Kidney epithelial cell (primary cell): ENCODE measurements at places on chromosomes 13 and 19.
A peak's percentile ranks its signal among the peaks of the same experiment; 100 is the strongest.

- DNase-seq = no peak
Measured at GRCh38 chr13:113333076-113333475, 30.9 kb downstream of the GRTP1 start.

- no peak for DNase-seq
Measured at GRCh38 chr13:88459331-88459730, 788.2 kb downstream of the SLITRK5 start.

GRCh38 chr19:40336601-40336900, 11.6 kb downstream of the C19orf47 start:
- DNase-seq = no peak

DNA sequence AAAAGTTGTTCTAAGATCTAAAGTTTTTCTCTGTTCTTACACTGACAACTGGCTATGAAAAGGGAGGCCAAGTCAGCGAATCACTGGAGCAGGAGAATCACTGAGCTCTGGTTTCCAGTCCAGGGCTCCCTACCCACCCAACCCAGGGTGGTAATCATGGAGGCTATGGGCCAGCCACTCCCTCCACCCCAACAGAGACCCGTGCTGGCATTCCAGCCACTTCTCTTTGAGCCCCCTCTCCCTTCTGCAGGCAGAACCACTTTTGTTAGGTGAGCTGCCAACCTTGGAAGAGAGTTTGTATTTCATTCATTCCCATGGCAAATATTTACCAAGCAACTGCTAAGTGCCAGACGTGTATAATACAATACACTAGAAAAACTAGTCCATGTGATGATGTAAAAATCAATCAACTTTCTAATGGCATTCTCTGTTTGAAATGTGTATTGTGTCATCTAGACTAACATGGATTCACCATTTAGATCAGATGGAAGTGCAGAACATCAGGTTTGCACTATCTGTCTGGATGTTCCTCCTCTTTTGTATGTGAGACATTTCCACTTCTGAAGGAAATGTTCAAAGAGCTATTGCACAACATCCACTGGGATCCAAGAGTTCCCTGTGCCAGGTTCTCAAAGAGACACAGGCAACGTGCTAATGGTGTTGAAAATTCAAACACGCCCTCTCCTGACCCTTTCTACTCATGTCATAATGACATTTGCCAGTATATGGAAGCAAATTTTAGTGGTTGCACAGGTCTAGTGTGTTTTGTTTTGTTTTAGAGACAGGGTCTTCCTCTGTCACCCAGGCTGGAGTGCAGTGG, 5.3 kb downstream of the MLNR start:
- DNase-seq = no peak

GRCh38 chr13:20182231-20182846, 10.4 kb downstream of the GJB2 start:
- DNase-seq = peak; percentile 43

GRCh38 chr19:50036908-50037307, 11.1 kb downstream of the ZNF473 start:
- DNase-seq = no peak

DNA sequence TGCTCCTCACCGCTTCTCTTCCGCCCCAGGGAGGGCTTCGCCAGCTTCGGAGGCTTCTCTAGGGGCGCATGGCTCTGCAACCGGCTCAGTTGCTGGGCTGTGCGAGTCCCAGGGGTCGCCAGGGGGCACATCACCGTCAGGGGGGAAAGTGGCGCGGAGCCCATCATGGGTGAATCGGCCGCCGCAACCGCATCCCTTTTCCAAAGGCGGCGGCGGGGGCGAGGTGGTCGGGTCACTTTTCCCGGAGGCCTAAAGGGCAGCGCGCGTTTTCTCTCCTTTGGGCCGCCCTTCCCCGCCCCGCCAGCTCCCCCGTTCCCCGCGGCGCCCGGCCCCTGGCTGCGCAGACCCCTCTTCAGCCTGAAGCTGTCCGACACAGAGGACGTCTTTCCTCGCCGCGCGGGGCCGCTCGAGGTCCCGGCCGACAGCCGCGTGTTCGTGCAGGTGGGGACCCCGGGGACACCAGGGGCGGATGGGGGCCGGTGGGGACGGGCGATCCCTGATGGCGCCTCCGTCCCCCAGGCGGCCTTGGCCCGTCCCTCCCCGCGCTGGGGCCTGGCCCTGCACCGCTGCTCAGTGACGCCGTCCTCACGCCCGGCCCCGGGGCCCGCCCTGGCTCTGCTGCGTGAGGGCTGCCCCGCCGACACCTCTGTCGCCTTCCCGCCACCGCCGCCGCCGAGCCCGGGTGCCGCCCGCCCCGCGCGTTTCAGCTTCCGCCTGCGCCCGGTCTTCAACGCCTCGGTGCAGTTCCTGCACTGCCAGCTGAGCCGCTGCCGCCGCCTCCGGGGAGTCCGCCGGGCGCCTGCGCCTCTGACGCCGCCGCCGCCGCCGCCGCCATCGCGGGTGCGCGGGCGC, 1.7 kb downstream of the TGFBR3L start:
- DNase-seq = no peak
